Stimulated activated CD8-positive, alpha-beta memory T cell treated with anti-CD3 and anti-CD28 coated beads, Interleukin-4, amount 100 ng/mL, for 4 hours (primary cell): ENCODE measurements at places on chromosomes 5 and 9.

DNA sequence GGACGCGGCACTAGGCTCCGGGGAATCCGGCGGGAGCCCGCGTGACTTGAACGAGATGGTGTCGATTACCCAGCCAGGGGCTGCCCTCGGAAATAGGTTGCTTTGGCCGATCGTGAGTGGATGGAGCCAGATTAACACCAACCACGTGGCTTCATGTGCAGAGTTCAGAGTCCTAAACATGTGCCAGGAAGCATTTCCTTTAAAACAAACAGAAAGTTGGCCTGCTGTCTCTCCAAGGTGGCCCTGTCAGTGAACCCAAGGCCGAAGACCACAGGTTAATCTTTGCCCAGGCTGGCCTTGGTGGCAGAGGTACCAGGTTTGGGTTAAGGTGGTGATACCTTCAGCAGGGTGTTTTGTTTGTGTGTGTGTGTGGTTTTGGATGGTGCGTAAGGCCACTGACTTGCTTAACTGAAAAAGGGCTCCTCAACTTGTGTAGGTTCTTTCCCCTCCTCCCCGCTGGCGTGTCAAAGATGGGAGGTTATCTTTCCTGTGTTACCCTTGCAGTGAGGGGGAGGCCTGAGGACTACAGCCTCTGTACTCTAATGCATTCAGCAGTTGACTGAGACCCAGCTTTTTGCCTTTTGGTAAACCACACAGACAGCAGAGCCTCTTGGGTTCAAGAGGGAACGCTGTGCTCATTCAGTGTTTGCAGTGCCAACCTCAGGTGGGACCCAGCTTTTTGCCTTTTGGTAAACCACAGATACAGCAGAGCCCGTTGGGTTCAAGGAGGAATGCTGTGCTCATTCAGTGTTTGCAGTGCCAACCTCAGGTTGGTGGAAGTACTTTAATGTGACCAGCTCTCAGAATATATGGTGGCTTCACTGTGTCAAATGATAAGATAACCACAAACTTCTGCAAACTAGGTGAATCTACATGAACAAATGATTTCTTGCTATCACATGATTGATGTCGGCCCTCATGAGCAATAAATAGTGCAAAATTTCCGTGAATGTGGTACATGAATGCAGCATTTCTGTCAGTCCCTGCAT, 1.4 kb downstream of the IQGAP2 start:
- DNase-seq, result peak; percentile 31

DNA sequence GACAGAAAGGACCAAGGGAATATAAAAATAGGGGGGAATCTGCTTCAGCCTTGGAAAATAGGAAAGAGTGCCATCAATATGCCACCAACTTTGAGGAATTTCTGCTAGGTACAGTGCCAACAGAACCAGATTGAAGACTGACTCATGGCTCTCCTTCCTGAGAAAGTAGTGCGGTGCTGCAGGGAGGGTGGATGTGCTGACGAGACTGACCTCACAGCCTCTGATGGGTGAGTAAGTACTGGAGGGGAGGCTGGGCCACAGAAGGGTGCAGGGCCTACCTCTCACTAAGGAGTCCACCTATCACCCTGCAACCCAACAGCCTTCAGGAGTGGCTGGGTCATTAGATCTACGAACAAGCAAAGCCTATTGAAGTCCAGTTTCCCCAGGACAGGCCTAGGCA, 187.6 kb downstream of the GABBR2 start:
- DNase-seq, result no peak

DNA sequence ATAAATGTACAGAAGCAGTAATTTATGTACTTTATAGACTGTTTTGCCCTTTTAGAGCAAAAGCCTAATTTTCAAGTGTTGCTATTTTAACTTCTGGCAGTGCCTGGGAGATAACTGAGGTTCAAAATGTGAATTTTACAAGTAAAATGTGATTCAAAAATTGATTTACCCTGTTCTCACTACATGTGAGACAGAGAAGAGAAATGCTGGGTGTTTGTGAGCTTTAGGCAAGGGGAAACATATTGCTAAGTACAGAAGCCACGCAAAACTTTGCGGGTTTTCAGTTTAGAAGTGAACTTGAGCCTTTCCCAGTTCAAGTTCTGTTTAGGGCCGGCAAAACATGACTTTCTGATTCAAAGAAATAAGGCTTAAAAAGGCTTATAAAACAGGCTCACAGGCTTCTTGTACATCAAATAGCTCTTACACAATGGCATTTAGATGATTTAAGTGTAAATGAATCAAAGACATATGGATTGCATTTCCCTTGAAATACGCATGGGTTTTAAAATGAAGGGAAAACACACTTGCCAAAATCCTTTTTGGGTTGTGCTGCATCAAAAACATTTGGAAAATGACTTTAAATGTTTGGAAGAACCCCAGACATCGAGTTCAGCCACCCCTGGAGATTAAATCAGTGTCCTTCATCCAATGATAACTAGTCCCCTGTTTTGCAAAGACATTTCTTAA, 370.8 kb upstream of the MEF2C start:
- DNase-seq, result no peak

DNA sequence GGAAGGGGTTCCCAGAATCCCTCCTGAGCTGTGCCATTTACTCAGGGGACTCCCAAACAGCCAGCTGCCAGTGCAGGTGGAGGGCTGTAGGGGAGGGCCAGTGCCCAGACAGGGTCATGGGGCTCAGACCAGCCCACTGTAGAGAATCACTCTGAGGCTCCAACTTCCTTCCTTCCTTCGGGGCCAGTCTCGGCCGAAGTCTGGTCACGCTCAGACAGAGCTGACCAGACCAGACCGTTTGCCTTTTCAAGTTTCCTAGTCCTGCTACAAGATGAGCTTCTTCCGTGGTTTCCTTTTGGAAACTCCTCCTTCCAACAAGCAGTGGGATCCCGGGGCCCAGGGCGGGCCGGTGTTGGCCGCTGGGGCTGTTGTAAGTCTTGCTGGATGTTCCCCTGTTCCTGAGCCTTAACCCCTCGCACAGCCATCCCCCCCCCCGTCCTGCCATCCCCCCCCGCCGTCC, 52.6 kb downstream of the SAR1B start:
- no peak for DNase-seq

- no peak for DNase-seq
Observed at GRCh38 chr9:34610434-34611206, 1.3 kb downstream of the RPP25L start.

- DNase-seq, result no peak
Observed at GRCh38 chr9:70683841-70684240, 269.4 kb upstream of the KLF9 start.

DNA sequence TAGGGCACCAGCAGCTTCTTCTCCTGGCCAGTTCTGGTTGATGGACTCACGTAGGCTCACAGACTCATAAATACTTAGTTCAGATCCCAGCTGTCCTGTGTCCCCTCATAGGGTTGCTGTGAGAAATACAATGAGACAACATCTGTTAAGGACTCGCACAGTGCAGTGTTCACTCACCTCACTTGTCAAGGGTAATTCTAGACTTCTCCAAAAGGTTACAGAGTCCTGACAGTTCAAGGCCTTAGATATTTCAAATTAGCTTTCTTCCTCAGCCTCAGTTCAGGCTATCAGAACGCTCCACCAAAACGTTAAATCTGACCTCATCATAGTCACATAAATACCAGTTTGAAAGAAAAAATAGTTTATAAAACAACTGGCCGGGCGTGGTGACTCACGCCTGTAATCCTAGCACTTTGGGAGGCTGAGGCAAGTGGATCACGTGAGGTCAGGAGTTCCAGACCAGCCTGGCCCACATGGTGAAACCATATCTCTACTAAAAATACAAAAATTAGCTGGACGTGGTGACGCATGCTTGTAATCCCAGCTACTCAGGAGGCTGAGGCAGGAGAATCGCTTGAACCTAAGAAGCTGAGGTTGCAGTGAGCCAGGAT, 106.3 kb downstream of the UGCG start:
- DNase-seq, result no peak

GRCh38 chr5:143933451-143933850, 121.5 kb downstream of the HMHB1 start:
- DNase-seq, result no peak

DNA sequence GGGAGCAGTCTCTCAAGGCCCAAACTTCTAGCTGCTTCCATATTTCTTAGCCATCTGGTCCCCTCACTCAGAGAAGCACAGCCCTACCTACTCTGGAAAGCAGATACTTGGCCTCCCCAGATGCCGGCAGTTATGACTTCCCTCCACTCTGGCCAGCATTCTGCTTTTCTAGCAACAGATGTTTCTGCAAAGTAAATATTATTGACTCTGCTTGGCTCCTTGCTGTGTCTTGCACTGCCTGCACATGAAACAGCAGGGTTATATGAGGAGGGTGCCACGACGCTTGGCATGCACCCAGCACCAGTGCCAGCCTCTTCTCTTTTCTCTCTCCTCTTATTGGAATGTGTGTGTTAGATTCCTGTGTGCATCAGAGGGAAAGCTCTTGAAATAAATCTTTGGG, 99.7 kb downstream of the ARHGAP26 start:
- DNase-seq, result no peak

DNA sequence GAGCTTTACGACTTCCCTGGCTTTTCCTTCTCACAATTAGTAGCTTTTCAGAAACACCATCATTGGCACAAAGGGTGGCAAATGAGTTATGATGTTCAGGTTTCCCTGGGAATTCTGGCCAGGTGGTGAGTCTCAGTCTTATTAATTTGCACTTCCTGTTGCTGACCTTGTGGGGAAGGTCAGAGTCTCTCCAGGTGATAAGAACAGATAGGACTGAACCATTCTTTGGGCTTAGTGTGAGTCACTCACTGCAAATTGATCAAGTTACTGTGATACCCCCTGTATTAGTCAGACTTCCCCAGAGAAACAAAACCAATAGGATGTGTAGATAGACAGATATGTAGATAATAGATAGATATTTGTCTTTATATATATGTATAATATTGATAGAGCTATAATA, 53.8 kb upstream of the RANBP3L start:
- DNase-seq, result no peak

DNA sequence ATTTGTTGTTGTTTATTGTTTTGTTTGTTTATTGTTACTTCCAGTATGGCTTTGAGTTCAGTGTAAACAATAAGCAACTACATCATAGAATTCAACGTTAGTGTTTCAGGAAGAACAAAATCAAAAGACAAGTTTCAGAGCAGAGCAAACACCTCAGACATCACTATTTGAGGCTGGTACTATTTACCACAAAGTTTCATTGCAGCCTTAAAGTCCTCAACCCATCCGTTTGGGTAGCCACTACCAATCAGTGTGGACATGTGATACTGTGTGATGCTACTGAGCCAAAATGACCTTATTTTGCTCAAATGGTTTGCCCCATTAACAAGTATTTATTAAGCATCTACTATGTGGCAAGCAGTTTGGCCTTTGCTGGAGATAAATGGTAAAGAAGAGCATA, 458.5 kb upstream of the PTGER4 start:
- DNase-seq, result no peak

DNA sequence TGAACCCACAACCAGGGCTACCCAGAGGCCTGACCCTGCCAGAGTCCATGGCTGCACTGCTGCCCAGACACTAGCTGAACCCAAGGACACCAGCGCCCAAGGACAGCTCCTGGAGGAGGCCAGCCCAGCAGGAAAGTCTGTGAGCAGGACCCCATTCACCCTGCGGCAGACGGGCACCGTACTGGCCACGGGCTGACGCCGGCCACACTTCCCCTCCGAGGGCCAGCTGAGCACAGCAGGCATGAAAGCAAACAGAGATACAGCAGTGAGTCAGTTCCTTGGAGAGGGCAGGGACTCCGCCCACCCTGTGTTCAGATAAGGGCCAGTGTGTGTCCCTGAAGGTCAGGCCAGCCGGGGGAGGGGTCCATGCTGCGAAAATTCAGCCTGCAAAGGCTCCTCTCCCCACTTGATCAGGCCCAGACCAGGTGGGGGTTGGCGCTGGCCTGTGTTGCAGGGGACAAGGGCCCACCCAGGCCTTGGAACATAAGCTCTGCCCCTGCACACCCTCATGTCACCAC, 3.2 kb downstream of the RNF208 start:
- DNase-seq, result no peak

GRCh38 chr9:86876621-86877196, 70.6 kb downstream of the GAS1 start:
- no peak for DNase-seq

- DNase-seq, result no peak
Observed at GRCh38 chr9:77454663-77455062, 193.5 kb downstream of the GNA14 start.

DNA sequence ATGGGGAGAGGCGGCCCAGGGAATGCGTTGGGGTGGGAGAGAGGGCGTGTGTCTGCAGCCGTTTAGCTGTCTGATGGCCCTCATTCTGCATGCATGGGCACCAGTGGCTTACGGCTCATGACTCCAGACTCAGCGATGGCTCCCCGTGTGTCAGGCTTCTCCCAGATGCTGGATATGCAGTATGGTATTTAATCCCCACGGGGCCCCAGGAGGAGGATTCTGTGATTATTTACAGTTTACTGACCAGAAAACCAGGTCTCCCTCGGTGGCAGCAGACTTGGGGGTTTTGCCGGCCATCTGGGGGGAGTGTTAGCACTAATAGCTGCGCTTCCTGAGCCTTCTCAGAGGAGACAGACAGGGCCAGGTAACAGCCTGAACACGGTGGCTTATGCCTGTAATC, 4.3 kb downstream of the PRDM12 start:
- DNase-seq, result no peak

DNA sequence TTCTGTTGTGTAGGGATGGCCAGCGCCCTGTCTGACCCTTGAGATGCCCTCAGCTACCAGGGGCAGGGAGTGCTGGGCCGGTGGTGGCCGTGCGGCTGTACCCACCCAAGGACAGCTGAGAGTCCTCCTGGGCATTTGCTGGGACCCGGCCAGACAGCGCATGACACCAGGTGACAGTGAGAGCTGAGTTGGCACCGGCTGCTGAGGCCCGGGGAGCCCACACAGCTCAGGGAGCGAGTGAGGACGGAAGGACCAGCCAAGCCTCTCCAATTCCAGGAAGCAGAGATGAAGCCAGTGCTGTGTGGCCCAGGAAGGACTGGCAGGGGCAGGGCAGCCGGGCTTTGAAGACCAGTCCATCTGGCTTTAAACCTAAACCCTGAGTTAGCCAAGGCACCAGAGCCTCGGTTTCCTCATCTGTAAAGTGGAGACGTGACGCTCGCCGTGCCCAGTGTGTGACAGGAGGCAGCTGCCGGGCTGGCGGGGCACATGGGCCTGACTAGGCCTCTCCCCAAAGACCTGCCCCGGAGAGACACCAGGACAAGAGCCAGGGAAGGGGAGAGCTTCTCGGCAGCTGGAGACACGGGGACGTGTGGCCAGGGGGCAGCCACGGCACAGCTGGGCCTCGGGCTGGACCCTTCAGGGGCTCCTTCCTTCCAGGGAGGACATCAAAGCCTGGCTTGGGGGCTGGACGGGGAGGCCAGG, 3.0 kb upstream of the AGPAT2 start:
- no peak for DNase-seq

GRCh38 chr5:55600497-55601203, 65.9 kb upstream of the PLPP1 start:
- no peak for DNase-seq

DNA sequence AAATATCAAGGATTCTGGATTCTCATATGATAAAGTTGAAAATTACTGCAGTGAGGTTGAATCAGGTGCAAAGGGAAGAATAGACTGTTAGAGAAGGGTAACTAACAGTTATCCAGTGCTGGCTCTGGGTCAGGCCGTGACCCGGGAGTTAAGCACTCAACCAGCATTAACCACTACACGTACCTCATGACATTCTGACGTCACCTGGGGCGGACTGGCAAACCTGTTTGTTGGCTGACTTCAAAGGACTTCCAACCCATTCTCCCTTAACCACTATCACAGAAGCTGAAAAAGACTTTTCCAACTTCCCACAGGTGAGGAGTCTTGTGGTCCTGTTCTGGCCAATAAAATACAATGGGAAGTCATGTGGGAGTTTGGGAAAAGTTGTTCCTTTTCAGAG, 268.9 kb downstream of the ENC1 start:
- DNase-seq, result no peak
